ENCODE measurements at places on chromosomes 12 and 14.

GRCh38 chr14:26913786-26914185, 316.0 kb upstream of the NOVA1 start:
- DNase-seq: no peak

DNA sequence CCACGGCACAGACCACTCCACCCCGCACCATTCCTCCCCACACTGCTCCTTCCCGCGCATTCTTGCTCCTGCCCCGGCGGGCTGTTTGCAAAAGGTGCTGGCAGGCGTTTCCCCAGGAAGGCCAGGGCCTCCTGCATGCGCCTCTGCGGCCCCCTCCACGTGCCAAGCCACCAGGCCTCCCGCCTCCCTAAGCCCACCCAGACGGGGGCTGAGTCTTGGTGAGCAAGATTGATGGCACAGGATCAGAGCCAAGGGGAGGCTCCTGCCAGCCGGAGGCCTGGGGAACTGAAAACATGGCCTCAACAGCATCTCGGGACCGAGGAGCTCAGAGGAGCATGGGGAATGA, 328.3 kb upstream of the DIO3 start:
- no peak for DNase-seq

GRCh38 chr12:57757771-57758170, 2.9 kb downstream of the MARCHF9 start:
- no peak for DNase-seq

GRCh38 chr12:57889500-57889989, 43.0 kb upstream of the CTDSP2 start:
- DNase-seq: peak; percentile 94

DNA sequence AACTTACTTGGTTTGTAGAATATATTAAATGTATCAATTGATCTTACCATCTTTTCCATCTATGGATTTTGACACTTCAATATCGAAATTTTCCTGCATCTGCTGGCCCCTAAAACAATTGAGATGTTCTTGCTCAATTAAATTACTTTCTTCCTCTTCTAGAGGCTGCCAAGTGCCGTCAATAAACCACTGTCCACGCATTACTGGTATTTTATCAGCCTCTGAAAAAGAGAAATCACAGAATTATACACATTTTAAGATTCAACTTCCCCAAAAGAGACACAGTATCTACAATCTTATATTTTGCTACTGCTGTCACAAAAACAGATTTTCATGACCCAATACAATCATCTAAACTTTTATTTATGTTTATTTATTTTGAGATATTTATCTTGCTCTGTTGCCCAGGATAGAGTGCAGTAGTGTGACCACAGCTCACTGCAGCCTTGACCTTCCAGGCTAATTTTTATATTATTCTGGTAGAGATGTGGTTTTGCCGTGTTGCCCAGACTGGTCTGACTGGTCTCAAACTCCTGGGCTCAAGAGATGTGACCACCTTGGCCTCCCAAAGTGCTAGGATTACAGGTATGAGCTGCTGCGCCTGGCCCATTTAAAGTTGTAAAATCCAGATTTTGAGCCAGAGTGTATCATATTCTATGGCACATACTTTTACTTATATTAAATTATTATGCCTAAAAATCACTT, 49.3 kb downstream of the DDHD1 start:
- DNase-seq: no peak

DNA sequence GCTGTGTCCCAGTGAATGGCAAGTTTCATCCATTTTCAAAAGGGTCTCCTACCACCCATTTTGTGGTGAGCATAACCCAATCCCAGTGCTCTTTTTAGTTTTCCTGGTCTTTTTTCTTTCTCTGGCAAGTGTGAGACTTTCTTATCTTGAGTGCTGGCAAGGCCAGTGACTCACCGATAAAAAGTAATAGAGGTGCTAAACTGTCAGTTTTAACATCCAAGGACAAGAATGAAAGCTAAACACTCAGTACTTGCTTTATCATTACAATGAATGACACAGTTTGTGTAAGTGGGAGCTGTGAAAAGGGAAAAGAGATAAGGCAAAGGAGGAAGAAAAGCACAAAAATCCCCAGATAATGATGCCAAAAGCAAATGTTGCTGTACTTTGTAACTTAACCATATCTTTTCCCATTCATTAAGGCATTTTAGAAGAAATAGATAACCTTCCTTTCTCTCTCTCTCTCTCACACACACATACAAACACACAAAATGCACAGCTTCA, 4.9 kb upstream of the LRIG3 start:
- no peak for DNase-seq

GRCh38 chr12:28963554-28963953, 185.5 kb upstream of the FAR2 start:
- DNase-seq: peak; percentile 34

DNA sequence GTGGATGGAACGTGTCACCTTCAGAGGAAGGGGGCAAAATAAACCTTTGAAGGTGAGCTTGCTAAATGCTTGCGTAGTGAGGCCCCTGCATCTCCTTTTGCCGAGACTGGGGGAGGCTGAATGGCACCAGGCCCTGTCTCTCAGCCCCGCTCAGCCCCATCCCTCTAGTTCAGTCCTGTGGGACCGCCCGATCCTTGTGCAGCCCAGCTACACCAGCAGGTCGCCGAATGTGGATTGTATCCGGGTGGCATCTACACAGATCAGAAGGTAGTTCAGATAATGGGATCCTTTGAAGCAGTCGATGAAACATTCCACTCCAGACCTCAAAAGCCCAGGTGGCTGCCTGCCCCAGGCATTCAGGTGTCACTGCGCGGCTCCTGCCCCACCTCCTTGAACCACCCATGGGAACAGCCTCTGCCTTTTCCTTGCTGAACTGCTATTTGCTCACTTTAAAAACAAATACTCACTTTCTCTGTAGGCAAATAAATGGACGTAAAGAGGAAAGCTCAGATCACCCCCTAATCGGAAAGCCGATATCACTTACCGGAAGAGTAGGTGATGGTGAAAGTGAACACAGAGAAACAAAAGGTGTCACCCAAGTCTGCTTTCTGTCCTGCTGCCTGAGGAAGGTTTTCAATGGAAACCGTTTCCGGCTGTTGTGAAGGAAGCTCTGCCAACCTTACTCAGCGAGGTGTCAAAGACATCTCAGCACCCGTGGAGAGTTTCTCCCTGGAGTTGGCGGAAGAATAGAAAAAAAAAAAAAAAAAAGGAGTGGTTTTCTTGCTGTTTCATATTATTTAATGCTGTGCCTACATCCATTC, 100.3 kb upstream of the NCOR2 start:
- no peak for DNase-seq

GRCh38 chr12:110856542-110856941, 9.8 kb downstream of the CCDC63 start:
- DNase-seq: no peak

- DNase-seq: peak; percentile 86
These were observed 1.8 kb downstream of the GALNT9 start for GRCh38 chr12:132327336-132328171.

- no peak for DNase-seq
These were observed 9.4 kb downstream of the AICDA start for GRCh38 chr12:8603286-8603685.

DNA sequence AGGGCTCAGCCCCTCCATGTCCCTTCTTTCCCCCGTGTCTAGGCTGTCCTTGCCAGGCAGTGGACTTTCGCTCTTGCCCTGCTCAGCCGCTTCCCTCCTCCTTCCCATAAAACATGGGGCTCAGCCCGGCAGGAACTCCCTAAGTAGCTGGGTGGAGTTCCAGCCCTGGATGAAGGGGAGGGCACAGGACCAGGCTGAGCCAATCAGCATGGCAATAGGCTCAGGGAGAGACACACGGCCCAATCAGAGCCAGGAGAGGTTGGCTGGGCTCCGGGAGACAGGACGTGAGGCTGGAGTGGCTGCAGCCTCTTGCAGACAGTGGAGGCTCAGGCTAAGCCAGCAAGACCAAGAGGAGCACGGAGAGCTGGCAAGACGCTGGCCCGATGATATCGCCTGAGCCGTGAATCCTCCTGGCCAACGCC, 54.3 kb downstream of the GALNT9 start:
- DNase-seq: peak; percentile 38

DNA sequence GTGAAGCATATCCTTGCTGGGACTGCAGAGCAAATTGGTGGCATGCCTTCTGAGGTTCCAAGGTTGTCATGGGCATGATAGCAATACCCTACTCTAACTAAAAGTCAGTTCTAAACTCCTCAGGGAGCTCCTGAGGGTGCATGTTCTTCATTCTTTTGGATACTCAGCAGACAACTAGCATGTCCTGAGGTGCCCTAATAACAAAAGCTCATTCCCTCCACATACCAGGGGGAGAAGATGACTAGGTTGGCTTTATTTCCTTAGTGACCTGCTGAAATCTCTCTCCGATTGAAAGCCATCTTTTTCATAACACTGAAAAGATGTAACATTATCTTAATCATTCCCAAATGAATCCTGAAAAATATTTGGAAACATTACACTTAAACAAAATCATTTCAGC, 188.7 kb upstream of the IGF1 start:
- peak; percentile 37 for DNase-seq

- DNase-seq: peak; percentile 13
These were observed 58.6 kb upstream of the TMEM263 start for GRCh38 chr12:106897082-106897481.

- peak; percentile 69 for DNase-seq
These were observed at the start of gene PTPN21 for GRCh38 chr14:88554457-88555286. Gene PTPN21 (minus strand): TSS chr14:88555007. CDS start chr14:88550417, 4,590 bp downstream.

- no peak for DNase-seq
These were observed 47.7 kb upstream of the GRIP1 start for GRCh38 chr12:66726556-66726955.

DNA sequence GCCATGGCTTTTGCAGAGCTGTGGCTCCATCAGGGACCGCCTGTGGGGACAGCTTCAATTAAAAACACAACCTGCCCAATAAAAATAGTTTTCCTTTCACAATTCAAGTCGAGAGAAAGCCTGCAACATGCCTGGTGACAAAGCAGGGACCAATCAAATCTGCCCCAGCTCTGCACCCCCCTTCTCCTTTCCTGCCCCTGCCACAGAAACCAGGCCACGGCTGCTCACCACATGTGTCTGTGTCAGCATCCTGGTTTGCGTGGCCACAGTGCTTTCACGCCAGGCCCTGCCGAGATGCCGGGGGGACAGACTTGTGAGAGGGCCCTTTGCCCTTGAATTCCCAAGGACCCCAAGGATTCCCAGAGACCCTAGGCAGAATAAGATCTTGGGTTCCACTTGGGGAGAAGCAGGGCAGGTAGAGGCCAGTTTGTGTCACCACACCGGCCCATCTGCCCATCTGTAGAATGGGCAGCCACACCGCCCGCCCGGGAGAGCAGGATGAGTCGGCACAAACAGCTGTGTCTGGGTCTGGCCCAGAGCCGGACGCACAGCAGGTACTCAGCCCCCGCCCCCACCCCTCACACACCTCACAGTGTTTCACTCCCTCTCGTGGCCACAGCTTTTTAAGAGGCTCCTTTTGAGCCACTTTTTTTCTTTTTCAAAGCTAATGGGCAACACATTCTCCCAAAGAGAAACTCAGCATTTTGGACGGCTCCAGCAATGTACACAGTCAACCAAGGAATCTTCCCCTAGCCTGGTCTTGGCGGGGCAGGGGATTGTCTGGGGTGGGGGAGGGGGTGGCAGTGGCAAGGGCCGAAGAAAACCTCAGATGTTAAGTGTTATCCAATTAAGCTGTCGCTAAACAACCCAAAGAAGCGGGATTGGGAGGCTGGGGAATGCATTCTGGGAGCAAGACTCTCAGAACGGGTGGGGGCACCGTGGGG, 41.5 kb downstream of the BCL11B start:
- peak; percentile 73 for DNase-seq

DNA sequence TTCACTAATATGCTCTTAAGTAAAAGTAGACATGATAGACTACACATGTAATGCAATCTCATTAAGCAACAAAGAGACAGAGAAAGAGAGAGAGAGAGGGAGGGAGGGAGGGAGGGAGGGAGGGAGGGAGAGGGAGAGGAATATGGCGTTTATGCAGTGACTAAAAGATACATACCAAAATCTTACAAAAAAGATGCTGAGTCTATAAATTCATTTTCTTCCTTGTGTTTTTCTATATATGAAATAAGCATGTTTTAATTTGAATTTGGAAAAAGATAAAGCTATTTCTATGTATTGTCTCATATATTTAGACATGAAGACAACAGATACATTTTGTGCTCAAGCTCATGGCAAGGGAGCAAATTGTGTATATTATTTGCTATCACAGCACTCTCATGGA, 44.1 kb downstream of the LRFN5 start:
- DNase-seq: no peak

GRCh38 chr12:115207216-115207915, 523.4 kb upstream of the TBX3 start:
- DNase-seq: no peak

- no peak for DNase-seq
These were observed 55.0 kb downstream of the TPCN1 start for GRCh38 chr12:113276306-113276705.

GRCh38 chr14:50573862-50574261, 13.9 kb downstream of the ATL1 start:
- DNase-seq: no peak

- no peak for DNase-seq
These were observed 2.3 kb downstream of the NRXN3 start for GRCh38 chr14:78172428-78172827.

DNA sequence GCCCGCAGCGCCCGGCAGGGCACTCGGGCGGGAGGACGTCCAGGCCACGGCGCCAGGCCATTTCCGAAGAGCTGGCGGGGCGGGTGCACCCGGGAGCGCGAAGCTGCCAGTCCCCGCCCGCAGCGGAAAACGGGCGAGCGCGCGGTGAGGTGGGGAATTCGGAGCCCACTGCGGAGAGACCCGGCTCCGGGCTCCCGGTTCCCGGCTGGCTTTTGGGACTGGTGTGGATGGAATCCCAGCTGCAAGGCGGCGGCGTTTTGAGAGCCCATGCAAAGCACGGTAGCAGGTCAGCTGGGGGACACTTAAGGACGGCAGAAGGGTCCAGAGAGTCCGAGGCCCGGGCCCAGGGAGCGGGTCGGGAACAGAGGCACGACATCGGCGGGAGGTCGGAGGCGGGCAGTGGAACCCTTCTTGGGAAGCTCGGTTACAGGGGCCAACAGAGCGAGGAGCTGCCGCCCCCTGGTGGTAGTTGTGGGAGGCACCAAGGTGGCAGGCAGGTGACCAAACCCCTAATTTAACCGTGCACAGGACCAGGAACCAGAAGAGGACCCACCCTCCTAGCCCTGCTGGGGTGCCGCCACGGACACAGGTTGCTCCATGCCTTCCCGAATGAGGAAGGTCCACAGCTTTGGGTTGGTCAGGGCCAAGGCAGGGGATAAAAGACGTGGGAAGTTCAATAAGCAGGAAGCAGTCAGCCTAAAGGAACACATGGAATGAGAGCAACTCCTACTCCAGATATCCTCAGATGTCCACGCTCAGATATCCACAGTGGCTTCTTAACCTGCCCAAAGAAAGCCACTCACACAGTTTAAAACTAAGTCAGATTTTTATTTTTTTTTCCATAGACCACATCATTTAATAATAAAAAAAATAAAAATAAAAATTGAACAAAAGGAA, 685 bp upstream of the CDH24 start:
- peak; percentile 79 for DNase-seq

Measured in fibroblast of upper back skin (primary cell).